ENCODE measurements at places on chromosomes 3 and 15. TPM values are rescaled to one million over a fixed set of nuclear protein-coding genes. Genes with fewer than 3 reads are reported as not detected.

SMCO1 gene
- total RNA-seq = not detected

IL12A gene
- not detected for total RNA-seq

SAMMSON gene
- total RNA-seq = not detected

GNAT1 gene
- total RNA-seq = not detected

ZNF501 gene
- 2.6 TPM for total RNA-seq

CPB1 gene
- not detected for total RNA-seq

PLCH1 gene
- total RNA-seq = 0.12 TPM

BCHE gene
- total RNA-seq = not detected

FMN1 gene
- total RNA-seq = 0.05 TPM

ROPN1B gene
- total RNA-seq = not detected

PLEKHO2 gene
- 15.3 TPM for total RNA-seq

GRCh38 chr15:84987949-84988624 lies 6.4 kb downstream of the PDE8A start:
- DNase-seq = no peak

DNA sequence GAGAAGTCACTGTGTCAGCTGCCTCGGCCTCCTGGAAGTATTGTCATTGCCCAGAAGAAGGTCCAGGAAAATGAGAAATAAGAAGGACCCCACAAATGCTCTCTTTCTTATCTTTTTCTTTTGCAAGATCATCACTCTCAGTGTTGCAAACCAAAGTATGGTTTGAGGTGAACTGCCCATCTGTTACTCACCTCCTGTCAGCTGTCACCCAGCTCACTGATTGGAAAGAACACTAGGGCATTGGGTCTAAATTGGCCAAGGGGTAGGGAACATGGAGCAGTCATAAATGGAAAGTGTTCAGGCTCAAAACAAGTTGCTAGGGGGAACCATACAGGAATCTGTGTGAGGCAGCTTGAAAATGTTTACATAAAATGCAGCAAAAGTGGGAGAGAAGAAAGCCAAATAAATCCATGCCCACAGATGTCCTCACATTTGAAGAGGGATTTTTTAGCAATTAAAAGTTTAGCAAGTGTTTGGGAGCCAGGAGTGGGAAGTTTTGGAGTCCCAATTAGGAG lies 431.2 kb upstream of the THBS1 start:
- no peak for DNase-seq

- no peak for DNase-seq
Observed at GRCh38 chr15:39075311-39075710, 505.6 kb upstream of the THBS1 start.

- DNase-seq = no peak
Observed at GRCh38 chr3:179073816-179074215, 2.2 kb upstream of the ZMAT3 start.

GRCh38 chr3:79097964-79098660 lies 669.7 kb downstream of the ROBO1 start:
- no peak for DNase-seq

- DNase-seq = no peak
Observed at GRCh38 chr3:190092250-190092649, 28.4 kb downstream of the P3H2 start.

DNA sequence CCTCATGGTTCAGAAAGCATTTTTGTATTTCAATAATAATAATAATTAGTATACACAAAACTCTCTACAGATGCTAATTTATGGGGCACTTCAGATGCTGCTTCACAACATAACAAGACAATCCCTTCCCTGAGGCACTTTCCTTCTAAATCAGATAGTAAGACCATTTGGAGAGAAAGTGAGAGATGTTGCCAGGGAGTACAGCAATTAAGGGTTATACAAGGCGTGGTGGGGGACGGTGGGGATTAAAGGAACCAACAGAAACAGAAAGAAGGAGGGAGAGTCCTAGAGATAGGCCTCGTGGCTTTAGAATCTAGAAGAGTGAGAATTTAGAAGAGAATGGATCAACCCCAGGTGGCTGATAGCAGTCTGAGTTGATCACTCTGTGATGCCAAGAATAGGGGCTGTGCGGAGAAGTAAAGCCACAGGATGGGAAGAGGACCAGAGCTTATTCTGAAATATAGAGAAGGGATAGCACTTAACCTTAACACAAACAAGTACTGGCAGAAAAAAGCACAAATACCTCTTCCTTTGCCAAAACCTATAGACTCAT lies 76.9 kb downstream of the ETFA start:
- DNase-seq = no peak

GRCh38 chr15:40069178-40070165 lies 30.5 kb upstream of the SRP14 start:
- no peak for DNase-seq

DNA sequence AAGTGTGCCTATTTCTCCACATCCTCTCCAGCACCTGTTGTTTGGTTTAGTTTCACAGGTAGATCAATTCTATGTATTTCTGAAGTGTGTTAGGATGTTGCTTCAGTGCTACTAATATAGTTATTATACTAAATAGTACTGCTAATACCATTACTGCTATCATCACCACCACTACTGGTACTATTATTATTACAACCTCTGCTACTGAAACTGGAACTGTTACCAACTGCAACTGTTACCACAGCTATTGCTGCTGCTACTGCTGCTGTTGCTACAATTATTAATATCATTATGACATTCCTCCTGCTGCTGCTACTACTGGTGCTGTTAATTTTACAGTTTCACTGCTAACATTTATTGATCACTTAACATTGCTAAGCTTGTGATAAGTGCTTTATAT lies 8.3 kb upstream of the LMOD3 start:
- no peak for DNase-seq

DNA sequence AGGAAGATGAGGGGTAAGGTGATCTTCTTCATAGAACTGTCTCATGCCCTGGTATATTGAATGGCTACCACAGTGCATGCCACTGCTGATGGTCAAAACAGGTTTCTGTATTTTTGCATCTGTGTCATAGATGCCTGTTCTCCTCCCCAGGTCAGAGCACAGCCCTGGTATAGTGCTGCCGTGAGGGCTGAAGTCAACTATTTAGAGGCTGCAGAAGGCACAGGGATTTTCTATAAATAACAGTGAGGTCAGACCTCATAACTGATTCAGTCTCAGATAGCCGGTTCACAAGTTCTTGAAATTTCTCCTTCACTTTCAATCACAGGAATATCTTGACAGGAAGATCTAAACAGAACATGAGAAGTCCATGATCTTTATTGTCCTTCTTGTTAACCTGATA lies 99.2 kb upstream of the NUDT16 start:
- no peak for DNase-seq

DNA sequence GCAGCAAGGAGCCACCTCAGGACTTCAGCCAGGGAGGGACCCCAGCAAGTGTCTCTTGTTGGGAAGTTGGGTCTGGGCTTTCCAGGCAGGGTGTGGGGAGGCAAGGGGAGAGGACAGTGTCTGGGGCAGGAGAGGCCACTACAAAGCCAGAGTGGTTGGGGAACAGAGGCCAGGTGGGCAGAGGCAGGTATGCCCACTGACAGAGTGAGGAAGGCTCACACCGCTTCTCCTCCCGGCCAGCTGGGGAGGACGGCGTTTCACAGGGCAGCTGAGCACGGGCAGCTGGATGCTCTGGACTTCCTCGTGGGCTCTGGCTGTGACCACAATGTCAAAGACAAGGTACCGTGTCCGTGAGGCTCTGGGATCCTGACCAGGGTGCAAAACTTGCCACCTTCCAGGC lies 15.0 kb downstream of the ANKDD1A start:
- DNase-seq = no peak

GRCh38 chr3:42980909-42981308 lies 1.8 kb downstream of the GASK1A start:
- DNase-seq = no peak

DNA sequence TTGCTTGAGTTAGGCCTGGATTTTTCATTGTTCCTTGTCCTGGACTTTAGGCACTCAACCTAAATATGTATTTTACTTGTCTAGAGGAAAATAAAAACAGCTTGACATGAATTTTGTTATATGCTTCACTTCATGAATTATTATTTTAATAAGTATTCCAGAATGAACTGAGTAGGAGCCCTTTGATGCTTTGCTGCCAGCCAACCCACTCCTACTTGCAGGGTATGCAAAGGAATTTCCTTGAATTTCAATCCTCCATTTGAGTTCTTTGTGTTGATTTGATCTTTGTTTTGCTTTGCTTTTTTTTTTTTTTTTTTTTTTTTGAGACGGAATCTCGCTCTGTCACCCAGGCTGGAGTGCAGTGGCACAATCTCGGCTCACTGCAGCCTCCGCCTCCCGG lies 11.6 kb downstream of the ARL6IP5 start:
- DNase-seq = no peak

GRCh38 chr3:10998542-10998941 lies 6.0 kb downstream of the SLC6A1 start:
- no peak for DNase-seq

- no peak for DNase-seq
Observed at GRCh38 chr3:29760226-29760685, 479.4 kb downstream of the RBMS3 start.

DNA sequence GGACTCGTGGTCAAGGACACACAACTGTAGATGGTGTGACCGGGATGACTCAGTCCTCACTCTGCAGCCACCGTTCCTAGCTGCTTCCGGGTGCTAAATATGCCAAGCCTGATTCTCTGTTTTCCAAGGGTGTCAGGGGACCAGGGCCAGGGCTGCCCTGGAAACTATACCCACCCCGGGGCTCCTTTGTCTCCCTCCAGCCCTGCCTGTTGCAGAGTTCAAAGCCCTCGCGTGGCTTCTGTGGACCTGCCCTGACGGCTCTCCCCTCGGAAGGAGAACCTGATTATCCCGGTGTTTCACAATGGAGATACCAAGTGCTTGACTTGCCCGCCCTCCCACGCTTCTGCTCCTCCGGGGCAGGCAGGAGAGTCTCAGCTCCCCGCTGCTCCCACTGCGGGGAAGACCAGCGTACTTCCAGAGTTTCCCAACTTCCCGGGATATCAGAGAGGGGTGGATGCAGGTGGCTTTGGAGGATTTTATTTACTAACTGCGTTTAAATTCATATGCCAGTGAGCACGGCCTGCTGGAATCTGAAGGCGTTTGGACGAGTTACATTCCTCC lies 125.0 kb downstream of the ASB7 start:
- no peak for DNase-seq

DNA sequence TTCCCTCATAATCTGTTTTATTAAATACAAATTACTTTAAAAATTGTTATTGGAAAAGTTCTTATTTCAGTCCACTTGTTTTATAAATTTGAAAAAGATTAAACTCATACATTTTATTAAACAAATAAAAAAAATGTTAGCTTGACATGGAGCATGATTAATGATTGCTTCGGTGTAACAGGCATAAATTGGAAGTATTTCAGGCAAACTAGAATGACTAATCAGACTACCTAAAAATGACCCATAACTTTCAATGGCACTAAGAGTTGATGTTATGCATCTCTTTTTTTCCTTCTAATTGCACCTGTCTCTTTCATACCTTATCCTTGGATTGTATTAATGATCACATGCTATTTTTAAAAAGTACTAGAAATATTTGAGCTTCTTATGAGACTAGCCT lies 343.3 kb downstream of the ZNF385D start:
- no peak for DNase-seq

Data from activated CD4-positive, alpha-beta memory T cell treated with anti-CD3 and anti-CD28 coated beads for 36 hours (primary cell).